Right lobe of liver (tissue), 6 donors: ENCODE measurements at places on chromosomes 6 and 20.

GRCh38 chr6:48834706-48835105 lies 628.3 kb downstream of the MMUT start:
- no peak overlapping the region for H3K27ac ChIP-seq
- no peaks in the 10 kb centered on the region for H3K4me1 ChIP-seq
- no peak overlapping the region for H3K4me3 ChIP-seq
- H3K36me3 ChIP-seq = no peaks in the 10 kb centered on the region

- DNase-seq = no peak
- H3K4me3 ChIP-seq = no peak overlapping the region
- no peaks in the 10 kb centered on the region for H3K4me1 ChIP-seq
- H3K27ac ChIP-seq = no peak overlapping the region
These were observed 887.7 kb upstream of the MAN1A1 start for GRCh38 chr6:120237221-120237620.

- DNase-seq = no peak
- no peak overlapping the region for H3K27ac ChIP-seq
- no peak overlapping the region for H3K4me3 ChIP-seq
- H3K36me3 ChIP-seq = no peaks in the 10 kb centered on the region
- no peaks in the 10 kb centered on the region for H3K27me3 ChIP-seq
- no peaks in the 10 kb centered on the region for H3K4me1 ChIP-seq
These were observed 117.6 kb downstream of the SLC24A3 start for GRCh38 chr20:19330038-19330437.

GRCh38 chr6:15952231-15953151 lies 176.4 kb upstream of the MYLIP start:
- H3K4me3 ChIP-seq = no peak overlapping the region
- no peak for DNase-seq
- H3K27ac ChIP-seq = no peak overlapping the region
- H3K4me1 ChIP-seq = no peaks in the 10 kb centered on the region

- H3K27ac ChIP-seq = no peak overlapping the region
- no peaks in the 10 kb centered on the region for H3K4me1 ChIP-seq
- no peaks in the 10 kb centered on the region for H3K27me3 ChIP-seq
- H3K36me3 ChIP-seq = no peaks in the 10 kb centered on the region
These were observed 60.7 kb downstream of the VAPB start for GRCh38 chr20:58449681-58450221.
